Naive thymus-derived CD8-positive, alpha-beta T cell (primary cell): ENCODE measurements at places on chromosomes 12 and 14. TPM values are rescaled to one million over a fixed set of nuclear protein-coding genes. Genes with fewer than 3 reads are reported as not detected.

DNA sequence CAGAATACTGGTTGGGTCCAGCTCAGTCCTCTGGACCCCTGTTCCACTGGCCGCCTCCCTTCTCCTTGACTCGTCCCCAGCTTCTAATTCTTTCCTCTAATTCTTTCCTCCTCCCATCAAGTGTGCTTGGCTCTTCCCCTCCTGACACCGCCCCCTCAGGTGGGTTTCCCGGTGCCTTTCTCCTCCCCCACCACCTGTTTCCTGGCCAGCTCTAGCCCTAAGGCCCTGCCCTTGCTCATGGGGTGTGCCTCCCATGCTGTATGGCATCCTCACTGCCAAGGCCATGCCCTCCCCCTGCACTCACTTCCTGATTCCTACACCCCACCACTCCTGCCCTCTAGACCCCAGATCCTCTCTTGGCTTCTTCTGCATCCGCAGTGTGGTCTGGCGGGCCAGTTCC lies 12.1 kb upstream of the EML1 start:
- no peaks in the 10 kb centered on the region for H3K36me3 ChIP-seq
- H3K27ac ChIP-seq, result no peak overlapping the region
- H3K4me1 ChIP-seq, result no peaks in the 10 kb centered on the region
- DNase-seq, result no peak
- H3K4me3 ChIP-seq, result no peak overlapping the region
- H3K27me3 ChIP-seq, result peaks cover 19% of the 10 kb centered on the region

TDRD9 gene
- polyA plus RNA-seq, result 0.77 TPM

- DNase-seq, result no peak
- peaks cover 19% of the 10 kb centered on the region for H3K27me3 ChIP-seq
Observed at GRCh38 chr12:105443802-105444652, 113.5 kb downstream of the C12orf75 start.

- H3K4me1 ChIP-seq, result peaks cover 4% of the 10 kb centered on the region
- H3K4me3 ChIP-seq, result no peak overlapping the region
- peaks cover 23% of the 10 kb centered on the region for H3K27me3 ChIP-seq
- no peak overlapping the region for H3K27ac ChIP-seq
- DNase-seq, result no peak
- H3K36me3 ChIP-seq, result no peaks in the 10 kb centered on the region
Observed at GRCh38 chr14:95361373-95362137, 41.8 kb upstream of the CLMN start.

MFAP5 gene
- polyA plus RNA-seq, result not detected

DNA sequence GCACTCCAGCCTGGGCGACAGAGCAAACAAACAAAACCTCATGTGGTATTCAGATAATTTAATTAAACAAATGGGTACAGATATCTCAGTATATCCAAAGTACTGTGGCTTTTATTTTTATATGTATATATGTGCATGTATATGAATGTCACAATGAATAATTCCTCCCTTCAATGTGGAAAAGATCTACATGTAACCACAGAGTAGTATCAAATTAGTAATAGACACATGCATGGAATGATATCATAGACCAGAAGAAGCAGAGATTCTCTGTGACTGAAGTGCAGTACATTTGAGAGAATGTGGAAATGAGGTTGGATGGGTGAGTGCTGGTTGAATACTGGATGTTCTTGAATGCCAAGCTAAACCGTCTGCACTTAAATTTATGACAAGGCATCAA lies 222.9 kb downstream of the CPNE8 start:
- H3K36me3 ChIP-seq, result no peaks in the 10 kb centered on the region
- no peak overlapping the region for H3K4me3 ChIP-seq
- H3K4me1 ChIP-seq, result no peaks in the 10 kb centered on the region
- DNase-seq, result no peak
- H3K27ac ChIP-seq, result no peak overlapping the region
